ENCODE measurements at places on chromosomes 7 and 10.

- no peak for DNase-seq
These were observed 115.7 kb downstream of the MAD1L1 start for GRCh38 chr7:2116989-2117591.

DNA sequence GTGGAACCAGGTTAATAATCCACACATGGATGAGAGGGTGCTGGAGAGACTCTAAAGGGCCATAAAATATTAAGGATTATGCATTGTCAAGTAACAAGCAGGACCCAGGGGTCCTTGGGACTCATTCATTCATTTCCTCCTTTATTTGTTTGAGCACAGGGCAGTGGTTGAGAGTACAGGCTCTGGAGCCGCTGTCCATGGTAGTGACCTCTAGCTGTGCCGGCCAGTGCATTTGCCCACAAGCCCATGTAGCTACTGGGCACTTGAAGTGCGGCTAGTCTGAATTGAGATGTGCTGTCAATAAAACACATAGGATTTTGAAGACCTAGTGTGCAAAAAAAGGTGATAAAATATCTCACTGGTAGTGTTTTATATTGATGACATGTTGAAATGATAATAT is 137.6 kb downstream of the C10orf105 start:
- DNase-seq = peak; percentile 53

DNA sequence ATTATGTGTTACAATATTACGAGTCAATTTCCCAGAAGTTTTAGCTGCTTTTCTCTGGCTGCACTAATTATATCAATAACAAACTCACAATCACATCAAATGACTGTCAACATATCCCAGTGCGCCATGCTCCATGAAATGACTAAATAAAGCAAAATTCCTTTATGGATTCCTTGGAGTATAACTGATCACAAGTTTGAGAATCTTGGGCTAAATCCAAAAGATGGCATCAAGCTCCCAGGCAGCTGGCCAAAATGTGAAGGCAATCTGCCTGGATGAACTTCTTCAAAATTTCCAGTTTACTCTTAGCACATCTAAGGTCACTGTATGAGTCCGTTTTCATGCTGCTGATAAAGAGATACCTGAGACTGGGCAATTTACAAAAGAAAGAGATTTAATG is 210.8 kb downstream of the CCSER2 start:
- DNase-seq = no peak

GRCh38 chr7:44145969-44146911 is 5.1 kb upstream of the MYL7 start:
- DNase-seq = peak; percentile 97

DNA sequence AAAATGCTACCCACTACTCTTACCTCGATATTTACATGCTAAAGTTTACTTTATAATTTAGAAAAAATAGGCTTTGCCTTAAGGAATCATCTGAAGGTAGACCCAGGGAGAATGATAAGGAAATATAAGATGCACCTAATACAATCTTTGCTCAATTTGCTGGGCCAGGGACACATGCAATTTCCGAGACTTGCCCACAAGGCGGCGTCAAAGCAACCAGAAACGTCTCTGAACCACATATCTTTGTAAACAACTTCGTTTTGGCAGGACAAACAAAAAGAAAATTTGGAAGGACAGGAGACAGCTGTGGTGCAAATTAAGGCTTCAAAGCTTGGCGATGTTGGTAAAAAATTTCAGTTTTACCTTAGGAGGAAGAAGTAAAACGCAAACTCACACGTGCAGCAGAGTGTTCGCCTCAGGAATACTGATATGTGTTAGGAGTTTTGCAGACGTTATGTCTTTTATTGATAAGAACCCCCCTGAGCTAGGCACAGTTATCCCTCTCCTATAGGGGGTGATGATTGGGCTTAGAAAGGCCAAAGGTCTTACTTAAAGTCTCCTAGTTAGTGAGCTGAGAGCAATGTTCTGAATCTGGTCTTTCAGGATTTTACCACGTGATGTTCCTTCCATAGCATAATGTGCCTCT is 134.3 kb downstream of the PRKCQ start:
- DNase-seq = peak; percentile 70

DNA sequence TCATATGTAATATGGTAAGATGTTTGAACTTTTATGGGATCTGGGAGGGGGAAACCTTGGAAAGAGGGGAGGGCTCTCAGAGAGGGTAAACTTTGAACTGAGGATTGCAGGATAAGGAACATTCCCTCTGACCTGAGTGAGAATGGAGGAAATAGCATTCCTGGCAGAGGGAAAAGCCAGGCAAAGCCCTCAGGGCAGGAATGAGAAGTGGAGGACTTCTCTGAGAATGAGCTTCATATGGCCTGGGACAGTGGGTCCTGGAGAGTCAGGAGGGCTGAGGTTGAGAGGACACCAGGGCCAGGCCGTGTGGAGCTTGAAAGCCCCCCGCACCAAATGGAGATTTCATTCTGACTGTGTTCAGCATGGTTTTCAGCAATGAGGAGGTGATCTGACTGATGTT is 34.2 kb downstream of the NPVF start:
- DNase-seq = no peak

DNA sequence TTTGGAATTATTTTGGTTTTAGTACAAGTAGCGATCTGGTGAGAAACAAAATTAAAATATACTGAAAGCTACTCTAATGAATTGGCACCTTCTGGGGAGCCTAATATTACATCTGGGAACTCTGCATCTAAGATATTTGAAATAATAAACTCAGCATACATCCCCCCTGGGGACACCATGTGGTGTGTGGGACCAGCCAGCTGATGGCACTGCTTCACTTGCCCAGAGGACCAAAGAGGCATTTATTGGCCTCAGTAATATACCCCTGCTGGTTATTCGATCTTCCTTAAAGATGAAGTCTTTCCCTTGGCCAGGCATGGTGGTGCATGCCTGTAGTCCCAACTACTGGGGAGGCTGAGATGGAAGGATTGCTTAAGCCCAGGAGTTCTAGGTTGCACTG is 195.1 kb upstream of the AUTS2 start:
- peak; percentile 62 for DNase-seq

DNA sequence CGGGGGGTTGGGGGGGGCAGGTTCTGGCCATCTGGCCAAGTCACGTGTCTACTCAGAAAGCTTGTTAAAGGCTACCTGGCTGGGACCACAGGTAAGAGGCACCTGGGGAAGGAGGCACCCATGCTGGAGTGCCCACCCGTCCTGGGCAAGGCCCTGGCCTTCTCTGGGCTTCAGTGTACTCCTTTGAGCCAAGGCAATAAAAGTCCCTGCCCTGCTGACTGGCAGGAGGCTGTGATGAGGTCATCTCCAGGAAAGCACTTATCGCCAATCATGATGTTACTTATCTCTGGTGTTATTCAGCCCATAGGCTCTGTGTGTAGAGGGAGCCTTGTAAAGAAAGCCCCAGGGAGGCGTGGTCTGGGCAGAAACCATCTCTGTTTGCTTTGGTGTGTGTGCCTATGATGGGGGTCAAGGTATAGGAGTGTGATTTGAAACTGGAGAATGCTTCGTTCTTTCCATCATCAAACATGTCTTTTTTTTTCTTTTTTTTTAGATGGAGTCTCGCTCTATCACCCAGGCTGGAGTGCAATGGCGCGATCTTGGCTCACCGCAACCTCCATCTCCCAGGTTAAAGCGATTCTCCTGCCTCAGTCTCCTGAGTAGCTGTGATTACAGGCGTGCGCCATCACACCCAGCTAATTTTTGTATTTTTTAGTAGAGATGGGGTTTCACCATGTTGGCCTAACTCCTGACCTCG is 2.5 kb upstream of the CLDN4 start:
- DNase-seq = no peak

DNA sequence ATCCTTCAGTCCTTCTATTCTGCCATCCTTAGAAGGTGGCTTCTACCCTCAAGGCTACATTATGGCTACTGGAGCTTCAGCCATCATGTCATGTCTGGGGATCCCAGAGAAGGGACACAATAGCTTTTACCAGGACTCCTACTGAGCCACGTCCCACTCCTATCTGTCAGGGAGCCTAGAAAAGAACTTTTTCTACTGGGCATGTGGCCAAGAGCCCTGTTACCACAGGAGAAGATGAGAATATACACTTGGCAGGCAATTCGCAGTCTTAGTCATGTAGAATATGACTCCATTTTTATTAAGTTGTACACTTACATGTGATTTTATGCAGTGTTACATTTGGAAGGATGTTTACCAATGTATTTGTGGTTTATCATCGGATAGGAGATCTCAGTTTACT is 64.6 kb upstream of the KCNMA1 start:
- DNase-seq = no peak

DNA sequence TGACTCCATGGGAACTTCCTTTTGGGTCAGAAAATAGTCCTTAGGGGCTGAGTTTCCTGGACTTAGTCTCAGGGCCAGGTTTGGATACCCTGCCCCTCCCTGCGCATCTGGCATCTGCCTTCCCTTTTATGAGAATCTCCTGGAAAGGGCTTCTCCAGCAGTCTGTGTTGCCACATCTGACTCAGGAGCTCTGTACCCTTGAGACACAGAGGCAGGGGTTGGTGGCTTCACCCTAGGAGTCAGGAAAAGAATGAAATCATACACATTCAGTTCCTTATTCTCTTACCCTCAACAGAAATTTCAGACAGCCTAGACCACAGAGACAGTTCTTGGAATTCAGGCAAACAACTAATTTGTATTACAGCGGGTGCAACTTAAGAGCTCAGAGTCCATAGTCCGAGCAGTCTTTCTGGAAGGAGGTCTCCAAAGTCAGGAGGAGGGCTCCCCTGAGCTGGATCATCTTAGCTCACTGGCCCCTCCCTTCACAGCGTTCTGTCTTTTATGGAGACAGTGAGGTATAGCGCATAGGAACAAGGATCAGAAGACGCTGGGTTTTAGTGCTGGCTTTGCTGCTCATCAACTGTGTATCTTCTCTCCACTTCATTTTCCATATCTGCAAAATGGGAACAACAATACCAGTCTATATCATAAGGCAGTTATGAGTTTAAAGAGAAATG is 3.0 kb upstream of the PLAU start:
- no peak for DNase-seq
